CD4-positive, alpha-beta T cell treated with Interleukin-4 for 4 hours (primary cell): ENCODE measurements at places on chromosomes 4 and X.
A peak's percentile ranks its signal among the peaks of the same experiment; 100 is the strongest.

GRCh38 chr4:165301833-165302232 is 25.6 kb upstream of the MSMO1 start:
- peak; percentile 19 for DNase-seq

DNA sequence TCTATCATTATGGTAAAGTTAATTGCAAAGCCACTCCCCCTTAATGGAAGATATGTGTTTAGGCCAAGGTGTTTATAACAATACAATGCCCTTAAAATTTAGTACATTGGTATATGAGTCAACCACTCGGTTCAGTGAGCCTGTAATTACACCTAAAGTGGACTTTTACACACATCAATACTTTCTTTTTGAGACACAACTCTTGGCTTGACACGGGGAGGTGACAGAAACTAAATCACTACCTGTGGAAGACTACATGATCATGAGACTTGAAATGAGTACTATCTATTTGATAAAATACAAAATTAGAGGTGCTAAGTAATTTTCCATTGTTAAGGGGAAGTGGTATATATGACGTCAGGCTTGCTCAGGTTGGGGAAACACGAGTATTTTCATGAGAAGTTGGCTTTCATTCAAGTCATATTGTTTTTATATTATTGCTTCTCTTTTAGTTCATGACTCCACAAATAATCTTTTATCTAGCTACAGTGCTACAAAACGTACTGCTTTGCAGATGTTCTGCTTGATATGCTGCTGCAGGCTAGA is 918.3 kb downstream of the ARAP2 start:
- no peak for DNase-seq

GRCh38 chrX:120023259-120023658 is 54.2 kb downstream of the RHOXF2B start:
- DNase-seq = no peak

DNA sequence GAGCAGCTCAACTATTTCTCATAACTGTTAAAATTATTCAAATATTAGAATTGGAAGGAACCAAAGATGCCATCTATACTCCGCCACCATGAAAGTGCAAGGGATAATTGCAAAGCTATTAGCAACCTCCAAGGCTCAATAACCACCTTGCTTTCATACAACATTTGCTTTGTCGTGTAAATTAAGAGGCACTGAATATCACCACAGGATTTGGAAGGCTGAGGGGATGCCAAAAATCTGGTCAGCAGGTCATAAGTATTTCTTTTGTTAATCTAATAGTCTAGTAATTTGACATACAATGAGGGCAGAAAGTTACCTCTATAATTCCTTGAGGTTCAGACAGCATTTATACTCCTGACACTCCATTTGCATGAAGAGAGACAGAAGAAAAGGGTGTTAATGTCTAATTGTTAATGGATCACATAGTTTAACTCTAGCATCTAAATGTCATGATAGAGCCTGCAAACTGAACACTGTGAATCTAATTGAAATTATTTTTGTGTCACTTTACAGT is 200.9 kb upstream of the DIAPH2 start:
- DNase-seq = no peak

GRCh38 chr4:162770761-162771490 is 395.8 kb downstream of the NAF1 start:
- no peak for DNase-seq

DNA sequence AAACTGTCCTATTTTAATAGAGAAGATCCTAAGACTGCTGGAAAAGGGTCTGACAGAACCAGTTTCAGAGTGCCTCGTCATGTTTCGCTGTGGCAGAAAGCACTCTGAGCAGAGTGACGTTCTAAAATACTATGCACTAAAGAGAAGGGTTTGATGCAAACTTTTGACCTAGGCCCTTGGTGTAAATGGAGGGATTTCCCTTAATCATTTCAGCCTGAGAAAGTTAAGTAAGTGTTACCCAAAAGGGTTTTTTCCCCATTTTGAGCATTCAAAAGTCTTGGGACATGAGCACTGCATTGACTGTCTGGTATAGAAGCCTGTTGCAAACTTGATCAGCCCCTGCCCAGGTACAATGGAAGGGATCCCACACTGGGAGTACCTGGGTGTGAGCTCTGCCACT is 157.5 kb upstream of the ATOH1 start:
- DNase-seq = no peak

DNA sequence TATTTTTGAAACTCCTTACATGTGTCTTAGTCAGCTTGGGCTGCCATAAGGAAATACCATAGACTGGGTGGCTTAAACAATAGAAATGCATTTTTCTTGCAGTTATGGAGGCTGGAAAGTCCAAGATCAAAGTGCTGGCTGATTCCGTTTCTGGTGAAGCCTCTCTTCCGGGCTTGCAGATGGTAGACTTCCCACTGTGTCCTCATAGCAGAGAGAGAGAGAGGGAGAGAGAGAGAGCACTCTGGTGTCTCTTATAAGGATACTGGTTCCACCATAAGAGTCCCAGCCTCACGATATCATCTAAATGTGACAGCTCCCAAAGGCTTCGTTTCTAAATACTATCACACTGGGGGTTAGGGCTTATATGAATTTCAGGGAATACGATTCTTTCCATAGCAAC is 39.7 kb downstream of the ENPEP start:
- DNase-seq = peak; percentile 2

GRCh38 chrX:38893441-38893840 is 92.2 kb downstream of the MID1IP1 start:
- no peak for DNase-seq

DNA sequence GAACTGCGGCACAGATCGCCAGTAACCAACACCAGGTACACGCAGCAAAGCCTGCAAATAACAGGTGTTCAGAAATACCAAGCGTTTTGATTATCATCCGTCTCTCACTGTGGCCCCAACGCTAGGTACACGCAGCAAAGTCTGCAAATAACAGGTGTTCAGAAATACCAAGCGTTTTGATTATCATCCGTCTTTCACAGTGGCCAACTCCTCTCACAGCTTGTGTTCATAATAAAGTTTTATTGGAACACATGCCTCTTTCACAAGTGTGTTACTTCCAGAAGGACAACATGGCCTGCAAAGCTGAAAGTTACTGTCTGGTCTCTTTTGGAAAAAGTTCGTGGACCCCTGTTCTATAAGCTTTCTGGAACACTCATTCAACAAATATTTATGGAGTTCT is 153.1 kb downstream of the AFAP1 start:
- DNase-seq = no peak

DNA sequence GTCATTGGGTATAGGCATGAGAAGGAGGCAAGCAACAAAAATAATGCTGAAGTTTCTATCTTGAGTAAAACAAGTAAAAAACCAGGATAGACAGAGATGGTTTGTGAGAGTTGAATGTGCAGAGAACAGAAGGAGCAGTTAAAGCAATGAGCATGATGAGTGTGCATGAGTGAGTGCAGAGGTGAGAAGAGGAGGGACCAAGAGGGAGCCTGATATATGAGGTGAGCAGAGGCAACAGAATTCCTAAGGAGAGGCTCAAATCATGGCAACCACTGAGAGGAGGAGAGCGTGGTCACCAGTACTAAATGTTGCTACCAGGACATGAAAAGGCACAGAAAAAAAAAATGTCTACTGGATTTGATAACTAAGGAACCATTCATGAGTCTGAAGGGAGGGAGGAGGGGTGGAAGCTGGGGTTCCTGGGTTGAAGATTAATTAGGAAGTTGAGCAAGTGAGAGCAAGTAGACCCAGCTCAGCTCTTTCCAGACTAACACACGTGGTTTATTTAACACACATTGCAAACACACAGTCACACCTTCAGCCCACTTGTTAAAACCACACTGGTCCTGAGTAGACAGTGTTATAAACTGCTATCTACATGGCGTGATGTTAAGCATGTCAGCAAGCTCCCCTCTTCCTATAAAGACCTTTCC is 69.0 kb upstream of the IQCM start:
- no peak for DNase-seq

DNA sequence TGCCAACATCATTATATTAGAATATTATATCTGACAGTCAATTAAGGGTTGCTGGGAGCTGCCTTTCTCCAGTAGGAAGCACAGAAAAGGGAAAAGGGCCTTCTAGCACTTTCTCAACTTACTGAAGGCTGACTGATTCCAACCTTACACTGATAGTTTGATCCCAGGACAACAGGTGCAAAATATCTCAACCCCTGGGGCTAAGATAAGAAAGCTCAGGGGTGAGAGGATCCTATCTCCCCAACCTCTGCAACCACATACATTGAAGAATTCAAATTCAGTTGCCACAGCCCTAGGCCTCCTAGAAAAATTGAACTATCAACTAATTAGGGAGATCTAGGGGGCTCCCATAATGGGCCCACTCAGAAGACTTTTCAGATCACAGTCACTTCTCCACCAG is 179.1 kb upstream of the GPRIN3 start:
- no peak for DNase-seq

DNA sequence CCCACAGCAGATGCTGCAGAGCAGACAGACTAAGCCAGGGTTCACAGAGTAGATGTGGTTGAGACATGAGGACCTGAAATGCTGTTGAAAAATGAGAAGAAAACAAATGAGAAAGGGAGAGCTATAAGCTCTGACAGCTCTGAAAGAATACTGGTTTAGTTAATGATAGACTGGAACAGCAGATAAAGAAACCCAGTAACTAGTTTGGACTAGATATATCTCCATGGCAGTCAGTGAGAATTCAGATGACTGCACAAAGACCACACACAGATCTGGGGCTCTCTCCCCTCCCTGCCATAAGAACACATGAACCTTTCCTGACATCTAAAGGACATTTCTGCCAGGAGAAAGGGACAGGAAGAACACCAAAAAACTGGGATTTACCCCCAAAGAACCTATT is 8.2 kb downstream of the NAA11 start:
- DNase-seq = no peak

DNA sequence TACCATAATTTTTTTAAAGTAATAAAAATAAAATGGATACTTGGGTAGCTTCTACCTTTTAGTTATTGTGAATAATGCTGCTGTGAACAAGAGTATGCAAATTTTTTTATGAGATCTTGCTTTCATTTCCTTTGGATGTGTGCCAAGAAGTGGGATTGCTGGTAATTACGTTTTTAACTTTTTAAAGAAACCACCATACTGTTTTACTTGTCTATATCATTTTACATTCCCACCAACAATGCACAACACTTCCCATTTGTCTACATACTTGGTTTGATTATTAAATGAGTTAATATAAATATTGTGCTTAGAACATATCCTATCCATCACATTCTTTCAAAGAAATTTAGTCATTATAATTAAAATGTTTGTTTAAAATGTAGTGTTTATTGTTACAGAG is 3.9 kb upstream of the SULT1B1 start:
- DNase-seq = peak; percentile 11

DNA sequence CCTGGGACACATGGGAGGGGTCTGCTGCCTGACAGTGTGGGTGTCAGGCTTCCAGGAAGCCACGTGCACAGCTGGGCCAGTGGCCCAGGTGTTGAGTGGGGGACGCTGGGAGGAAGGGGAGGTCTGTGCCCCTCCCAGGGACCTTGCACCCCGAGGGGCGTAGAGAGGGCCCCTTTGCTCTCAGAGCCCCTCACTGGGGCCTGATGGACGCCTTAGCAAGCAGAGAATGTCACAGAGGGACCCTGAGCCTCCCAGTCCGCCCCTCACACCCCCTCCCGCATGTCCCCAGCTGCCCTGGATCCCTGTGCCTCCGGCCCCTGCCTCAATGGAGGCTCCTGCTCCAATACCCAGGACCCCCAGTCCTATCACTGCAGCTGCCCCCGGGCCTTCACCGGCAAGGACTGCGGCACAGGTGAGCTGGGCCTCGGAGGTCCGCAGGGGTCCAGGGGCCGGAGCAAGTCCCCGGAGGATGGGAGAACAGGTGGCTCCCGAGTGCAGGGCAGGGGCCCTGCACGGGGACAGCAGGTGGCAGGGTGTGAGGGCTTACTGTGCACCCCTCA is 2.1 kb downstream of the HGFAC start:
- no peak for DNase-seq

GRCh38 chr4:3477750-3478430 is 14.8 kb downstream of the DOK7 start:
- DNase-seq = no peak

- DNase-seq = no peak
These were observed 109.3 kb downstream of the MAGEC2 start for GRCh38 chrX:142095651-142096245.

GRCh38 chrX:153732401-153732800 is 7.7 kb downstream of the ABCD1 start:
- no peak for DNase-seq

GRCh38 chrX:148933881-148934280 is 433.5 kb downstream of the AFF2 start:
- DNase-seq = no peak

GRCh38 chr4:113476800-113477199 is 284.7 kb downstream of the CAMK2D start:
- DNase-seq = no peak

- DNase-seq = no peak
These were observed 233.2 kb downstream of the PTTG2 start for GRCh38 chr4:38193236-38193863.

DNA sequence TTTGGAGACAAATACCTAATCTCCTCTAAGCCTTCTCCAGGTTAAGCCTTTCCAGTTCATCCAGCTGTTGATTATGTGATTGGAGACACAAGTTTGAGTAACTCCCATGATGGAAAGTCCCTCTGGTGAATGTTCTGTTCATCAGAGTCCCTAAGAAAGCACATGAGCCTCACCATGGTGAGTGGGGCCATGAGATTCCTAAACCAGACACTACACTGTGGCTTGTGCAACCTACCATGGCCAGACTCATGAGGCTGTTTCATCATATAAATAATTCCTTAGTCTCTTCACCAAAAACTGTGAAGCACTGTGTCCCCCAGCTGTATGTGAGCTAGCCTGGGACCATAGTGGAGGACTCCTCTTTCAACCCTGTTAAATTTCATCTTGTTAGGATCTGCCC is 14.4 kb downstream of the PKD2 start:
- no peak for DNase-seq

DNA sequence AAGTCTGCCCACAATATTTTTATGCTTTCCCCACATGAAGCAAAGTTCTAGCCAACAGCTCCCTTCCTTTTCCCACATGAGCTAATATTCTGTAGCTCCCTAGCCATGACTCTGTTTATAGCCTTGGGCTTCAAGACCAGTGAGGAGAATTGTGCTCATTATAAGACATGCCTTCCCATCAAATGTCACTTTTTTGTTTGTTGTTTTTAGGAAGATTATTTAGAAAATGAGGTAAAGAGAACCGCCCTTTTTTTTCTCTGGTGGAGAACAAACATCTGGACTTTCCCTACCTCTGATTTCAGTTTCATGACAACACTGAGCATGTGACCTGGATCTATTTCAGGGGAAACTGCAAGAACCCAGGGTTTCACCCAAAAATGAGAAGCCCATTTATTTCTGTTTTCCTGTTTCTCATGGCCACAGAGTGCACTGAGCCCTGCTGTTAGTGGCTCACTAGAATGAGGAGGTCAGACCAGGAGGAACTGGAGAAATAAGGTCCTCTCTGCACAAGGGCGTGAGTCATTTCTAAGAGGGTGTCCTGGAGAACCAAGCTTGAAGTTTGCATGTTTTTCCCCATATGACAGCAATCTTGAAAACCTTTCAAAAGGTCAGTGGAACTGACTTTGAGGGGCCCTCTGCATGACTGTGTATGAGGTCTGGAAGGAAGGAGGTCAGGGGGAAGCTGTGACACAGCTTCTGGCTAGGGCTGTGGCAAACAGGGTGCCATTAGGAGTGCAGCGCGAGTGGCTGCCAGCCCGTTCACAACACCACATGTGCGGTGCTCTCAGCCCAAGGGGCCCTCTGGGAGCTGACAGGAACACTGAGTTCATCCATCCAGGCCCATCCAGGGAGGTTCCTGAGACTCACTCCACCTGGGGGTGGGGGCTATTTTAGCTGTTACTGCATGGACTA is 55.2 kb downstream of the CHST7 start:
- peak; percentile 36 for DNase-seq
